ENCODE measurements at places on chromosomes 2 and 18.

GRCh38 chr2:54318821-54319220 is 62.8 kb upstream of the TSPYL6 start:
- no peaks in the 10 kb centered on the region for H3K27me3 ChIP-seq
- H3K4me1 ChIP-seq = no peaks in the 10 kb centered on the region
- H3K4me3 ChIP-seq = no peak overlapping the region
- H3K27ac ChIP-seq = no peak overlapping the region

- H3K4me1 ChIP-seq = no peaks in the 10 kb centered on the region
- no peaks in the 10 kb centered on the region for H3K36me3 ChIP-seq
- H3K27me3 ChIP-seq = no peaks in the 10 kb centered on the region
- H3K27ac ChIP-seq = no peak overlapping the region
- no peak overlapping the region for H3K4me3 ChIP-seq
Observed at GRCh38 chr2:108323619-108324018, 34.9 kb downstream of the SULT1C2 start.

- no peak for DNase-seq
- no peaks in the 10 kb centered on the region for H3K27me3 ChIP-seq
- no peak overlapping the region for H3K4me3 ChIP-seq
- H3K4me1 ChIP-seq = no peaks in the 10 kb centered on the region
- no peak overlapping the region for H3K27ac ChIP-seq
Observed at GRCh38 chr18:65175681-65176080, 575.1 kb upstream of the CDH7 start.

GRCh38 chr2:52695731-52696130 is 1071.9 kb upstream of the CHAC2 start:
- no peak for DNase-seq
- H3K27ac ChIP-seq = no peak overlapping the region
- no peaks in the 10 kb centered on the region for H3K36me3 ChIP-seq
- H3K27me3 ChIP-seq = no peaks in the 10 kb centered on the region
- no peak overlapping the region for H3K4me3 ChIP-seq

GRCh38 chr2:85222792-85223191 is 89.6 kb downstream of the TCF7L1 start:
- H3K4me1 ChIP-seq = peaks cover 2% of the 10 kb centered on the region
- DNase-seq = no peak

- no peak overlapping the region for H3K4me3 ChIP-seq
- H3K27ac ChIP-seq = no peak overlapping the region
- no peaks in the 10 kb centered on the region for H3K4me1 ChIP-seq
Observed at GRCh38 chr18:25614168-25614567, 262.2 kb upstream of the ZNF521 start.

- H3K27ac ChIP-seq = no peak overlapping the region
- H3K4me3 ChIP-seq = no peak overlapping the region
- H3K27me3 ChIP-seq = no peaks in the 10 kb centered on the region
- peak; percentile 67 for DNase-seq
Observed at GRCh38 chr18:45621061-45621511, 5.8 kb downstream of the SLC14A2 start.

GRCh38 chr2:107721178-107721577 is 105.5 kb upstream of the RGPD4 start:
- H3K4me1 ChIP-seq = no peaks in the 10 kb centered on the region
- H3K27me3 ChIP-seq = no peaks in the 10 kb centered on the region
- H3K4me3 ChIP-seq = no peak overlapping the region
- no peak overlapping the region for H3K27ac ChIP-seq
- H3K36me3 ChIP-seq = no peaks in the 10 kb centered on the region

- H3K4me3 ChIP-seq = no peak overlapping the region
- H3K4me1 ChIP-seq = no peaks in the 10 kb centered on the region
- no peak for DNase-seq
- no peak overlapping the region for H3K27ac ChIP-seq
- H3K36me3 ChIP-seq = peaks cover 9% of the 10 kb centered on the region
- H3K27me3 ChIP-seq = no peaks in the 10 kb centered on the region
Observed at GRCh38 chr2:130352237-130352636, 3.6 kb upstream of the PTPN18 start.

DNA sequence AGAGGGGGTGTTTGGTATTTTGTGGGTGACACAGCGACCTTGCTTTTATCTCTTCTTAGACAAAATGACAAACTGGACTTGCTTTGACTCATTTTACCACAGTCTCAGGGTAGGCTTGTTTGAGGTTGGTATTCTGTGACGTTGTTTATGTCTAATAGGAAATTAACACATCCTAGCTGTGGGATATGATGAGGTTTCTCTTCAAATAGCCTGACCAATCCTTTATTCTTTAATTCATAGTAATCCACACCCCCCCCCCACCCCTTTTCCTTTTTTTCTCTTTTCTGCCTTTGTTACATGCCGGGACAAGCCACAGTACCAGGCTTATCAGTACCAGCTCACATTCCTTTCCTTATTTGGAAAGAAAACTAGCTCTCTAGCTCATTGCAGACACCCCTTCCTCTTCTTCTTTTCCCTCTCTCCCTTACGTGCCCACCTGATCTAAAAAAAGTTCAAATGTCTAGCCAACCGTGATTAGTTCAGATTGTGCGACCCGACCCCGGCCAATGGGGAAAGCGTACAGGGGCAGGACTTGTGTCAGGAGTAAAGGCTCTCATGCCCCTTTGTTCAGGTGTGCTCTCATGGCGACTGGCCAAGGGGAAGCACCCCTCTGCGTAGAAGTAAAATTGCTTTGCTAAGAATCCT is 52.2 kb upstream of the PTPRM start:
- no peaks in the 10 kb centered on the region for H3K36me3 ChIP-seq
- no peak overlapping the region for H3K4me3 ChIP-seq
- no peaks in the 10 kb centered on the region for H3K4me1 ChIP-seq
- DNase-seq = no peak

DNA sequence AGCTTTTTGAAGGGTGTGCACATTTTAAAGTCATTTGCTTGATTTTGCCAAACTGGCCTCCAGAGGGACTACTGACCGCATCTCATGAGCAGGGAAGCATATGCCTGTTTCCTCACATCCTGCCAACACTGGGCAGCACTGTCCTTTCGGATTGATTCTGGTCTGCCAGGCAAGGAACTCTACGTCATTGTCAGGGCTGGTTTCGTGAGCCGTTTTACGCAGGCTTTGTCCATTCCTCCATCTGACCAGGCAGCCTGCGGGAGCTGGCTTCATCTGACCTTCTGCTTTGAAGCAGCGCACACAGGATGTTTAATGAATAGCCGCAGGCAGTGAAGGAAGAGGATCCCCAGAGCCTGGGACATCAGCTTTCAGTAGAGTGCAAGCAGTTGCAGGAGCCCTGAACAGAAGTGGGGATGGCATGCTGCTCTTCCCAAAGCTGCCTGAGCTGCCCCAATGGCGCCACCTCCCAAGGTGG is 46.3 kb upstream of the SEMA4C start:
- no peak overlapping the region for H3K27ac ChIP-seq
- H3K4me1 ChIP-seq = no peaks in the 10 kb centered on the region
- H3K36me3 ChIP-seq = no peaks in the 10 kb centered on the region
- no peak for DNase-seq
- H3K4me3 ChIP-seq = no peak overlapping the region
- no peaks in the 10 kb centered on the region for H3K27me3 ChIP-seq

GRCh38 chr18:39741755-39742466 is 2176.3 kb upstream of the CELF4 start:
- peak; percentile 37 for DNase-seq
- no peak overlapping the region for H3K4me3 ChIP-seq
- H3K27ac ChIP-seq = no peak overlapping the region
- H3K4me1 ChIP-seq = peaks cover 6% of the 10 kb centered on the region
- H3K27me3 ChIP-seq = no peaks in the 10 kb centered on the region
- no peaks in the 10 kb centered on the region for H3K36me3 ChIP-seq

DNA sequence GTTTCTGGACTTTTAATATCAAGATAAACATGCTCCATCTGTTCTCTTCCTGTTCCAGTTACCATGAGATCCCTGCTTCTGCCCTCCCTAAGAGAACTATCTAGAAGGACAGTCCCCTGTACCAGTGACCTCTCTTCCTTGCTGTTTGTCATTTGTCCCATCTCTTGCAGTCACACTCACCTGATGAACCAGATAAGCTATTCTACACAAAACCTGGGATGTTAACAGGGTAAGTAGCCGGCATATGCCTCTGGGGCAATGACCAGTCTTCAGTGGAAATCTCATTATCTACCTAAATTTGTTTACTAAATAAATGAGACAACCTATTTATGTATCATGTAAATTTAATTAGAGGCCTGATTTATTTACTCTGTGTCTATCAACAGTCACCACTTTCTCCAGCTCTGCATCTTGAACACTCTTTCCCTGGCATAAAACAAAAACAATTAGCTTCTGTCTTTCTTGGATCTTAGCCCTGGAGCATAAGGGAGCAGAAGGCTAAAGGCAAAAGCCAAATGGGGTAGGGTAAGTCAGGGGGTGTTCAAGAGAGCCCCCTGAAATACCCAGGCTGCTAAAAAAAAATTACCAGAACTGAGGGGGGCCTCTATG is 337.7 kb downstream of the ALK start:
- H3K36me3 ChIP-seq = no peaks in the 10 kb centered on the region
- no peaks in the 10 kb centered on the region for H3K4me1 ChIP-seq
- H3K27me3 ChIP-seq = no peaks in the 10 kb centered on the region
- no peak overlapping the region for H3K4me3 ChIP-seq

DNA sequence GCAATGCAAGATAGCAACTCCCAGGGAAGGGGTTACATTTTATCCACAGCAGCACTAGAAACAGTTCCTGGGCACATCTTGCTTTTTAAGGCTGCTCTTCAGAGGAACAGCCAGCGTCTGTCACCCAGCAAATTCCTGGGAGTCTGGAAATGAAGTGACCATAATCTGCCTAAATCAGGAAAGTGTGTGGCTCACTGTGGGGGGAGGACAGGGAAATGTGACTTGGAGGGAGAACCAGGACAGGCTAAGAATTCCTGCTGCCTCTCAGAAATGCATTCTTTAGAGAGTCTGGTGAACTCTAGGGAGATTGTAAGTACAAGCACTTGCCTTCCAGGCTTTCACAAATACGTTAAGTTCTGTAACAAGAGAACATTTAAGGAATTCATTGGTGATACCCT is 364.3 kb upstream of the SPHKAP start:
- no peak for DNase-seq
- no peak overlapping the region for H3K4me3 ChIP-seq
- no peaks in the 10 kb centered on the region for H3K4me1 ChIP-seq
- H3K27ac ChIP-seq = no peak overlapping the region
- no peaks in the 10 kb centered on the region for H3K36me3 ChIP-seq

DNA sequence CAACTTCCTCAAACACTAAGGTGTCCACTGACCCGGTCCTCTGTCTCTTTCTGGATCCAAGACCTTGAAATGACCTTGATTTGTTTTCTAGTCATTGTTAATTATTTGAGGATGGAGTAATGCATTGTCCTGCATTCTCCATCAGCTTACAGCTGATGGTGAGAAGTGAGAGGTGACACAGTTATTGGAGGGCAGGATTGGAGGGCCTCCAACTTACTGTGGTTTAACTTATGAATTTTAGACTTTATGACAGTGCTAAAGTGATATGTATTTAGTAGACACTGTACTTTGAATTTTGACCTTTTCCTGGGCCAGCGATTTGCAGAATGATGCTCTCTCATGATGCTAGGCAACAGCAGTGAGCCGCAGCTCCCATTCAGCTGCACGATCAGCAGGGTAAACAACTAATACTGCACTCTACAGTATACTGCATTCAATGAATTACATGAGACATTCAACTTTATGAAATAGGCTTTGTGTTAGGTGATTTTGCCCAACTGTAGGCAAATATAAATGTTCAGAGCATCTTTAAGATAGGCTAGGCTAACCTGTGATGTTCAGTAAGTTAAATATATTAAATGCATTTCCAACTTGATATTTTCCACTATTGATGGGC is 200.0 kb upstream of the MEX3C start:
- H3K4me3 ChIP-seq = no peak overlapping the region
- peaks cover 3% of the 10 kb centered on the region for H3K4me1 ChIP-seq
- H3K27me3 ChIP-seq = no peaks in the 10 kb centered on the region
- H3K27ac ChIP-seq = no peak overlapping the region
- H3K36me3 ChIP-seq = no peaks in the 10 kb centered on the region
- no peak for DNase-seq

DNA sequence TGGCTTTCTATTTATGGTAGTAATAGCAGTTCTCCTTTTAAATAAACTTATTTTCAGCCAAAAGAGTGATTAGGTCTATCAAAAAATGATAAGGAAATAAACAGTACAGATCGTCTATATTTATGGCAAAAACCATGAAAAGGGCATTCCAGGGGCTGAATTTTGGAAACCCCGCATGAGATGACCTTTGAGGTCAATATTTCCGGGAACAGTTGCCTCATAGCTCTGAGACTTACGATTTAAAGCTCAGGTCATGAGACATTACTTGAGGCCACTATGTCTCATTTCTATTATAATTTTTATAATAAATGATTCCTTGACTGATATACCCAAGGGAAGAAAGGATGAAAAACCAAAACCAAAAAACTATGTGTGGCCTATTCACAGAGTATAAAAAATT is 101.1 kb downstream of the LDLRAD4 start:
- no peaks in the 10 kb centered on the region for H3K36me3 ChIP-seq
- no peak for DNase-seq
- no peak overlapping the region for H3K4me3 ChIP-seq

- peaks cover 2% of the 10 kb centered on the region for H3K4me1 ChIP-seq
- peak; percentile 25 for DNase-seq
- H3K27ac ChIP-seq = no peak overlapping the region
- no peaks in the 10 kb centered on the region for H3K36me3 ChIP-seq
Observed at GRCh38 chr2:74238879-74239278, 40.5 kb downstream of the MTHFD2 start.

DNA sequence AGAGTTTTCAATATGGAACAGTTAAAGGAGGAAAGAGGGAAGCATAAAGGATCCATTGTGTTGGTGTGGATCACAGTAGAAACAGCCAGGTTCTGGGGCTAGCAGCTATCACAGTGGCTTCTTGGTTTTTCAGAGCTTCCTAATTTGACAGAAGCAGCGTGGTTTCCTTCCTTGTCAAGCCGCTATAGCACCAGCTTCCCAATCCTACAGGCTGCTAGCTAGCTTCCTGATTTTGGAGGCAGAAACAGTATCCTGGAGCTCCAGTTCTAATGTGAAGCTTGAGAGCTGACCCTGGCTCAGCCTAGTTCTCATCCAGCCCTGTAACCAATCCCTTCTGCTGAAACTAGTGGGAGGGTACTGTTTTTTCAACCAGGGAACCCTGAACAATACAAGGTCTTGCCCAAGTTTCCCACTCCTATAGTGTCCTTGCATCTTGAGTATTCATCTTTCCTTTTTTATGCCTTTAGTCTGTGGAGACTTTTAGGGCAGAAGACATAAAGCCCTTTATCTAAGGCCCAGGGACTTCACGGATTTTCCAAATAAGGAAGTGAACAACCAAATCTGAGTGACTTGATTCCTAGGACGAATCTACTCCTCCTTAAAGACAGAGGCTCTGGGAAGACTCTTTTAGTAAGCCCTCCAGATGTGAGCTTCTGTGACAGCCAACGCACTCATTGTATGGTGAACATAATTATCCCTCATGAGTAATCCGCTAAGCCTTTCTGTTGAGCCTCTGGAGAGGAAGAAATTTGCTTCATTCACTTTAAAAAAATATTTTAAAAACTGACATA is 33.8 kb downstream of the CCDC93 start:
- H3K27ac ChIP-seq = peak overlapping the region; percentile 76
- no peaks in the 10 kb centered on the region for H3K27me3 ChIP-seq
- no peak overlapping the region for H3K4me3 ChIP-seq
- peaks cover 27% of the 10 kb centered on the region for H3K4me1 ChIP-seq

DNA sequence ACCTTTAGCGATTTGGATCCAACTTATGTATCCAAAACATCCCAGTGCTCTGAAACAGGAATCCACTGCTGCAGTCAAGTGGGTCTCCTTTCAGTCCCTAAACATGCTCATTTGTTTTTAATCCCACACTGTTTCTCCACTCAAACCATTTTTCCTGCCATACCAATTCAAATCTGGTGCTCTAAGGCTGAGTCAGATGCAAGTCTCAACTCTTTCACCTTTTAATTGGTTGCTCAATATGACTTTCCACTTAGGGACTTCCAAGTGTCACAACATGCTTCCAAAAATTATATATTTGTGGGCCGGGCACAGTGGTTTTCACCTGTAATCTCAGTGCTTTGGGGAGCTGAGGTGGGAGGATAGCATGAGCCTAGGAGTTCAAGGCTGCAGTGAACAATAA is 113.4 kb upstream of the TANK start:
- no peaks in the 10 kb centered on the region for H3K27me3 ChIP-seq
- H3K4me1 ChIP-seq = no peaks in the 10 kb centered on the region
- DNase-seq = no peak

Data from A673 (cell line).